Activated naive CD4-positive, alpha-beta T cell treated with anti-CD3 and anti-CD28 coated beads, Interleukin-2, amount 50 U/mL, for 72 hours (primary cell): ENCODE measurements at places on chromosomes 5 and 9.

- peak; percentile 89 for DNase-seq
These were observed 24.8 kb upstream of the IER5L start for GRCh38 chr9:129202613-129203555.

DNA sequence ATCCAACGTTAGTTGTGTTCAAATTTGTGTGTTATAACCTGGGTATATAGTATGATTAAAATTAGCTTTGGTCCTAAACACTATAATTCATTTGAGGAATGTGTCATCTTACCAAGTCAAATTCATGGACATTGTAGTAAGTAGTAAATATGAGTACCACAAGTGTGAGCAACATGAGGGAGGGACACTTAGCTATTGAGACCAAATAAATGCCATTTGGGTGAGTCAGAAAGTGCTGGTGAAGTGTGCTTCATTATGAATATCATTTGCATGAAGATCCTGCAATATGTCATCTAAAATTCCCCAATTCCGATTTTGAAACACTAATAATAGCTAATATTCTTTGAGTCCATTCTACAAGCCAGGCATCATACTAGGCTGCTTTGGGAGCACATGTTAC, 336.7 kb upstream of the KIF2A start:
- DNase-seq = no peak

DNA sequence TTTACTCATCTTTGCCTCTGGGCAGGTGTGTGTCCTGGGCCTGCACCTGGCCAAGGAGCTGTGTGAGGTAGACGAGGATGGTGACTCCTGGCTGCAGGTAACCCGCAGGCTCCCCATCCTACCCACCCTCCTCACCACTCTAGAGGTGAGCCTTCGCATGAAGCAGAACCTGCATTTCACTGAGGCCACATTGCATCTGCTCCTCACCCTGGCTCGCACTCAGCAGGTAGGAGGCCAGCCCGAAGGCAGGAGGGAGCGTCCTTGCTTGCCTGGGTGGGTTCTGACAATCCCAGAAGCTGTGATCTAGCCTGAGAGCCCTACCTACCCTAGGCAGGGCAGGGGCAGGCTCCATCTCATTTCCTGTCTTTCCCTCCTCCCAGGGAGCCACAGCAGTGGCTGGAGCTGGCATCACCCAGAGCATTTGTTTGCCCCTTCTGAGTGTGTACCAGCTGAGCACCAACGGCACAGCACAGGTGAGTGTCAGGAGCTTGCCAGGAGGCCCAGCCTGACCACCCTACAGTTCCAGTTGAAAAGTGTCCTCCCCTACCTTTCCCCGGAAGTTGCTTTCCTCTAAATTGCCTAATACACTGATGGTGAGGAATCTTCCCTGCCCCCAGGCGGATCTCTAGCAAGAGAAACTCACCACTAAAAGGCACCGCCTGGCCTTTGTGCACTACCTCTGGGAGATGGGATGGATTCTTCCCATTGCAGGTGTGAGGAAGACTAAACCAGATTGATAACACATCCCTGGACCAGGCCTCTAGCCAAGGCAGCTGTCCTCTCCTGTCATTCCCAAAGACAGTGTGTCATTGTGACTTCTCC, 26.4 kb downstream of the SH3GLB2 start:
- DNase-seq = no peak

GRCh38 chr9:98747476-98747875, 38.7 kb upstream of the GABBR2 start:
- DNase-seq = no peak

DNA sequence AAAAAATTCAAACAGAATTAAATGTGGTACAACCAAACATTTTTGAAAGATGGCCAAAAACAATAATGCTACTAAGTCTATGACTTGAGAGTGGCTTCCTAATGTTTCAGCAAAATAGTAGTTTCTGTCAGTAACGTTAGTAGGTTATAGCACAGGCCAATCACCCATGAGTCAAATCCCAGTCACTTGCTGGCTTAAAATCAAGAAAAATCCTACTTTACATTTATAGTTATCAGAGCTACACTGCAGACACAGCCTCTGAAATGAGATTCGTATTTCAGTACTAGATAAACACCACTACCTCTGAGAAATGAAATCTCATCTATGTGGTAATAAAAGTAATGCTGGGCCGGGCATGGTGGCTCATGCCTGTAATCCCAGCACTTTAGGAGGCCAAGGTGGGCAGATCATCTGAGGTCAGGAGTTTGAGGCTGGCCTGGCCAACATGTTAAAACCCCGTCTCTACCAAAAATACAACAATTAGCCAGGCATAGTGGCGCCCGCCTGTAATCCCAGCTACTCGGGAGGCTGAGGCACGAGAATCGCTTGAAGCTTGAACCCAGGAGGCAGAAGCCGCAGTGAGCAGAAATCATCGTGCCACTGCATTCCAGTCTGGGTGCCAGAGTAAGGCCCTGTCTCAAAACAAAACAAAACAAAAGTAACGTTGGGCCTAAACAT, 6.1 kb downstream of the ZDHHC21 start:
- no peak for DNase-seq

- no peak for DNase-seq
These were observed 694.3 kb downstream of the BRINP1 start for GRCh38 chr9:118674942-118675341.

- peak; percentile 30 for DNase-seq
These were observed 57.8 kb upstream of the HSPA9 start for GRCh38 chr5:138632900-138633489.

DNA sequence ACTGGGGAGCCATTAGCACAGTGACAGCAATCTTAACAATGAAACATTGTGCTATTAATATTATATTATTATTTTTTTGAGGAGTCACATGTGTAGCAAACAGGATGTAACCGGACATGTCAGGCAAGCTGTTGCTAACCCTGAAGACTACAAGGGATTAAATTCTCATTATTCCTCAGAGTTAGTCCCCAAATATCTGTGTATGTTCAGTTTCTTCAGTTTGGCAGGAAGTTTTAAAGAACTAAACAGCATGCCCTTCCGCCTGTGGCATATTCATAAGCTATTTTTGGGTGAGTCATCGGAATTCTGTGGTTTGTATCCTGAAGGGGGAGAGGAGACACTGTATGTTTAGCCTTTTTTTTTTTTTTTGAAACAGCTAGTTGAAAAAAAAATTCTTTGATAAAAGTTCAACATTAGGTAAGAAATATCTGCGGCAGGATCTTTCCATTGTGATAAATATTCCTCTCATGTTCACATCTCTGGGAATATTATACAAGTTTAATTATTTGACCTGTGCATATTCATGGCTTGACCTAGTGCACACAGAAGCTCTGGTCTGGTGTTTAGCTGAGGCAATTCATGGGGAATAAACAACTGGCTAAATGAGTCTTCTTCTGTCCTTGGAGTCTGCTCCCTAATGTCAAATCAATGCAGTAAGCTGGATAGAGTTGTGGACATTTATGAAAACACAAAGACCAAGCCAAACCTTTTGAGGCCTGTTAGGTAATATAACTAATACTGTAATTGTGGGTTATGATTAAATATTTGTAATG, 202.7 kb upstream of the CDKN2B start:
- no peak for DNase-seq

DNA sequence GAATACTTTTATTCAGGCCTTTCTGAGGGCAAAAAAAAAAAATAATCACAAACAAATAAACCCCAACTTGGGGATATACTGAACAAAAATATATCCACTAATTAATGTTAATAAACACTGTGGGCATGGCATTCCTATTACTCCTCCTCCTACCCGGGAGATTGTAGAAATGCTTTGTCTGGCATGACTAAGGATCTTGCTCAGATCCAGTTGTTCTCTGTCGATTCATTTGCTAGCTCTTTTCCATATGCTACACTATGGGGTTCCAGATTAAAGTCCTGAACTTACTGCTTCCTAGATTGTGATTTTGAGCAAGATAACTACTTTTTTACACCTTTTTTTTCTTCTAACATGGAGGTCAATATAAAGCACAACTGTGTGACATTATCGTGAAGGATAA, 102.2 kb upstream of the PRR16 start:
- DNase-seq = no peak

DNA sequence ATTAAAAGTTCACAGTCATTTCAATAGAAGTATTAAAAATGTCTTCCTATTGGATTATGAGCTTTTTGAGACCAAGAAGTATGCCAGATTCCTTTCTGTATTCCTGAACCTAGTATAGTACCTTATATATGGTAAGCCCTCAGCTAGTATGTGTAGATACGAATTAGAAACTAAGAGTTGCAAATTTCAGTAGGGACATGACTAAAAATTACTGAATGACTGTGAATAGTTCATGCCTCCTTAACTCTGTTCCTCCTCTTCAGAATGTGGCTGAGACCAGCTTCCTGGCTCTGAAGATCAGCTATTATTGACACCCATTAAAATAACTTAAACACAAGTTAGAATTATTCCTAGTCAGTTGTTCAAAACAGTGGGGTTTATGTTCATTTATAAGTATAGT, 19.7 kb downstream of the KDM3B start:
- no peak for DNase-seq

GRCh38 chr9:115263371-115264075, 145.6 kb upstream of the TNC start:
- DNase-seq = no peak

GRCh38 chr9:122127396-122127798, 32.2 kb downstream of the NDUFA8 start:
- DNase-seq = no peak

DNA sequence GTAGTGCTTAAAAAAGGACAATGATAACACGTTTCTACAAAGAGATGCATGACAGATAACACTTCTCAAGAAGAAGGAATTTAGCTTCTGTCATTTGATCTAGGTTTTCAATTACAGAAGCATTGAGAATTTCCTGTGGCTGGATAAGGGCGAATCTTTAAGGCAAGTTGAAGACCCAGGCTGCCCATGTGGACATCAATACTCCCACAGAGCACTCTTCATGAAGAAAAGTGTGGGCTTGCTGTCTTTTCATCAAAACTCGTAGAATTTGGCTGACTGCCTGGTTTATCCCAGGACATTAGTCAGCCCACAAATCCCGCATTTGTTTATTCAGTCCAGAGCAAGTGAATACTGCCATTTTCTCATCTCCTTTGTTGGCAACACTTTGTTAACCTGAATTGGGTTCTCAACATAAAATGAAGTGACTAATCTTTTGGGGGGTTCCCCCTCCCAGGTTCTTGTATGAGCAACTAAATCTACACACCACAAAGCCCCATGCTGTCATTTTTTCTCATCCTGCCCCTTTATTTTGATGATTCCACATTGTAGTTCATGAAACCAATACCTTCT, 43.4 kb upstream of the CDKN2B start:
- DNase-seq = no peak

GRCh38 chr9:35793461-35793860, 2.1 kb downstream of the NPR2 start:
- no peak for DNase-seq

- no peak for DNase-seq
These were observed 229.9 kb upstream of the RIOK2 start for GRCh38 chr5:97412959-97413358.

- DNase-seq = no peak
These were observed 367.6 kb downstream of the PDE4D start for GRCh38 chr5:59525957-59526356.

GRCh38 chr5:32233220-32233695, 59.1 kb upstream of the GOLPH3 start:
- no peak for DNase-seq

- DNase-seq = no peak
These were observed 45.8 kb downstream of the PCDHGC5 start for GRCh38 chr5:141534492-141535213.

DNA sequence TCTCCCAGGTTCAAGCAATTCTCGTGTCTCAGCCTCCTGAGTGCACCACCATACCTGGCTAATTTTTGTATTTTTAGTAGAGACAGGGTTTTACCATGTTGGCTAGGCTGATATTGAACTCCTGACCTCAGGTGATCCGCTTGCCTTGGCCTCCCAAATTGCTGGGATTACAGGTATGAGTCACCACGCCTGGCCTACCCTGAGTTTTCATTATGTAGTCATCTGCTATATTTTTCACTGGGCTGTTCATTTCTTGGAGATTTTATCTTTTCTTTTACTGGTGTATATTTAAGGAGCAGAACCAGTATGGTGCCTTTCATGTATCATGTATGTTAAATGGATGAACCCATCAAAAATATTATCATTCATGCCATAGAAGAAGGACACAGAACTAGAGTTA, 377.0 kb upstream of the ACTBL2 start:
- DNase-seq = no peak

GRCh38 chr5:149391524-149391923, 12.4 kb upstream of the IL17B start:
- DNase-seq = no peak

- DNase-seq = no peak
These were observed 96.6 kb downstream of the GALNT10 start for GRCh38 chr5:154287136-154287535.

DNA sequence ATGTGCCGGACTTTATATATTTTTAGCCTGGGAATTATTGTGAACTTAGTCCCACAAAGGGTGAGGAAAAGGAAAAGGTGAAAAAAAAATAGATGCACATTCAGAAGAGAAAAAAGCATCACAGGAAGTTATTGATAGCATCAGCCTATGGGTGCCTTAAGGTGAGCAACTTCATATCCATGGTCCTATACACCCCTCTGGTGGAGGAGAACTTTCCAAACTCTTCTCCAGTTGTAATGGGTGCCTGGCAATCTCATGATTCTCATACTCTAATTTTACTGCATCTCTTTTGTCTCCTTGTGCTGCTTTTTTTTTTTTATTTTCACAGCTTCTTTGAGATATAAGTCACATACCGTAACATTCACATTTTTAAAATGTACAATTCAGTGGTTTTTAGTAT, 107.4 kb downstream of the JAKMIP2 start:
- DNase-seq = no peak

- DNase-seq = no peak
These were observed 102.6 kb downstream of the CDC42SE2 start for GRCh38 chr5:131366428-131366827.

DNA sequence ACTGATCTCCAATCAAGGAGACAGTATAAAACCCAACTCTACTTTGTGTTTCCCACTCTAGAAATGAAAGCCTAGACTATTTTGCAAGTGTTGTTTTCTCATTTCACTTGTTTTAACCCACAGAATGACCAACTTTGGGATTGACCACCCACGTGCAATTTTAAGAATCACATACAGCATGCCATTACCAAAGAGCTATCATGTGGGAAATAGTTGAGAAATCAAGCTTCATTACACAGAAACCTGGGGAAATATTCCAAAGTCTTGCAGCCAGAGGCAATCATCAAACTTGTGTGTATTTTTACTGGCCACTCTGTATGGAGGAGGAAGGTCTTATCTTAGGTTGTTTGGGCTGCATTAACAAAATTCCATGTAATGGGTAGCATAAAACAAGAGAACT, 451.4 kb upstream of the DAB2 start:
- no peak for DNase-seq

GRCh38 chr9:32380944-32381343, 3.5 kb upstream of the ACO1 start:
- no peak for DNase-seq
